NCI-H748 treated with DMSO at 0.1 percent for 48 hours (cell line): ENCODE measurements at places on chromosomes 7 and 10.
A peak's percentile ranks its signal among the peaks of the same experiment; 100 is the strongest.

DNA sequence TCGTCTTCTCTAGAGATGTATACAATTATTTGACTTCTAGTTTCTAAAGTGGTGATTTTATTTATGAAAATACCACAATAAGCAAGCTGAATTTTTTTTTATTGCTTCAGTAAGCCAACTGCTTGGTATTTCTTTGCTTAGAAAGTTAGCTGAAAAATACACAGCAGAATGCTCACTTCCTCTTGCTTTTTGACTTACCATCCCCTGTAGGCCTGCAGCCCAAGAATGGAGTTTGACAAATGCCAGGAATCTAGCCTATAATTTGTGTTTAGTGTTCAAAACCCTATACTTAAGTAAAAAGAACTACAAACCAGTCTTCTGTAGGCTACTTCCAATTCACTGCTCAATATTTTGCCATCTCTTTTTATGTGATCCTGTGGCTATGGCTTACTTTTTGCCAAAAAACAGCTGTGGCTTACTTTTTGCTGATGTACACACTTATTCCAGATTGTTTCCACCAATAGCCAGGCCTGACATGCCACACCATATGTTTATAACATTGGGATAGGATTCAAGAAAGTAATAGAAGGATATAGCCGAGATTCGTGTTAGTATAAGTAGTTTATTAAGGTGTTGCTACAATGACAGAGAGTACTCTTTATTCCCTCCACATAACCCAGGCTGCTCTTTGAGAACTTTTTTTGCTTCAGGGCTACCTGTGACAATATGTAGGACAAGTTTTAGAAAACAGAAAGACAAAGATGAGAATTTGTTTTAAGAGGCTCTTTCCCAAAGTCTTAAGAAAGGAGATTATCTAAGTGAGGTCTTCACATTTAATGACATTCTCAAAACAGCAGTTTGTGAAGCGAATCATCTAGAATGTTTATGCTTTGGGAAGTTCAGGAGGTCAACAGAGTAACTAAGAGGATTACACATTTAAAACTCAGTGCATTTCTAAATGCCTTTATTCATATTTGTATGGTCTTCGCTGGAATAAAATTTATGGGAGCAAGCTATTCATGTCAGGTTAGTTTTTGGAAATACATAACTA lies 263.9 kb upstream of the FZD1 start:
- no peak for DNase-seq

GRCh38 chr10:30553018-30553625 lies 76.4 kb downstream of the LYZL2 start:
- no peak for DNase-seq

DNA sequence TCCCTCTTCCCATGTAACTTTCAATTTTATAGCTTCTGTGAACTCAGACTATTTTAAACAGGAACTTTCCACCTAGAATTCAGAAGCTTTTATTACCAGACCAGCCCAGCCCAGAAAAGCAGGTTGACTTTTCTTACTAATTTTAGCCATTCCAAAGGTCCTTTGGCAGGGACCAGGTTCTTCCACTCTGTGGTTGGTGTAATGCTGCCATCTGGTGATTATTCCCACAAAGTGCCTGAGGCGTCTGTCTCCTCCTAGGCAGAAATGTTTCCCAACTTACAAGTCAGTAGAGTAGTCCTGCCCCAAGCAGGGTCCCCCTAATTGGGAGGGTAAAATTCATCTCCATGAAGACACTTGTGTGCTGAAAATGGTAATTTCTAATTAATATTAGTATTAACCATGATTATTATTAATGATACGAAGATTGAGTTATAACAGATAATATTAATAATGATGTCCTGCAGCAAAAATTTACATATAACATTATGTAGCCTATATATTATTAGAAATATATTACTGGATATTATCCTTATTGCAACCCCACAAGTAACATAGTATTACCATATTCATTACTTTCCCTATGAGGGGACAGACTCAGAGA lies 53.0 kb upstream of the PPP1R17 start:
- peak; percentile 68 for DNase-seq

DNA sequence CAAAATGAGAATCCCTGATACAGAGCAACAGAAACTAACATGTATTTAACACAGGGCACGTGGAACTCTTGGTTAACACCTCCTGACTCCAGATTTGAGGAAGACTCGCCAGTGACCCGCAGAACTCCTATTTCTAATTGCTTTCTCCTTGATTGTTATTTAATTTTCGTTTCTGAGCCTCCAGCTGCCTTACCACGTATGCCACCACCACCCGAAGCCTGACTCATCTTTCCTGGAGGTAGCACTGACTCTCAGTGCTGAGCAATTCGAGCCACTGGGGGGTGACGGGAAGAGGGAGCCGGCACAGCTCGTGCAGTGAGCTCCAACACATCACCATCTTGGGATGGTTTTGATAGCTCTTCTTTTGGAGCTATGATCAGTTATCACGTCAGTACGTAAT lies 273.9 kb upstream of the MGMT start:
- DNase-seq, result no peak

DNA sequence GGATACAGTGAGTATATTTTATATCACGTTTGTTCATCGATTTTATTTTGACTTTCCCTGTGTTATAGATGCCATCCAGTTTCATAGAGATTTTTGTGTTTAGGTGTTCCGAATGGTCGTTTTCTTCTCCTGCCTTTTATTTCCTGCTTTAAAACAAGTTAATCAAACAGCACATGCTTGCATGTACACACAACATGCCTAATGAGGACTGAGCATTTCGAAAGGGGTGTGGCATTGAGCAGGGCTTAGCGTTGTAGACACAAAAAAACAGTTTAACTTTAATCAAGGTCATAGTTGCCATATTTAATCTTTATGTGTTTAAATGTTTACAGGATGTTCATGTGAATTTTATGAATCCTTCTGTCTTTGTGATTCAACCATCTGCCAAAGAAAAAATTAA lies 430.5 kb upstream of the GALNT17 start:
- peak; percentile 69 for DNase-seq

DNA sequence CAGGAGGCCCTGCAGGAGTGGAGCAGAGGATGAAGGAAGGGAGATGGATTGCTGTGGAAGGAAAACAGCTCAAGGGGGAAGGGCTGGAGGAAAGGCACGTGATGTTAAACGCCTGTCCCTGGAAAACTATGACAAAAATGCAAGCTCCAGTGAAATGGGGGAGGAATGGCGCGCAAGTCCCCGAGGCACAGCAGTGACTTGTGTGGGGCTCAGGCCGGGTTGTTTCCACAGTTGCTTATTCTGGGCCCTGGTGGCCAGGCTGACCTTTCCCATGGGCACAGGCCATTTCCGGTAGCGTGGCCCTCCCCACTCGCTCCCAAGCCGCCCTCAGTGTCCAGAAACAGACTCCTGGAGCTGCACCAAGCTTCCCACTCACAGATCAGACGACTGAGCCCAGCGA lies 68.1 kb upstream of the PDGFA start:
- no peak for DNase-seq

DNA sequence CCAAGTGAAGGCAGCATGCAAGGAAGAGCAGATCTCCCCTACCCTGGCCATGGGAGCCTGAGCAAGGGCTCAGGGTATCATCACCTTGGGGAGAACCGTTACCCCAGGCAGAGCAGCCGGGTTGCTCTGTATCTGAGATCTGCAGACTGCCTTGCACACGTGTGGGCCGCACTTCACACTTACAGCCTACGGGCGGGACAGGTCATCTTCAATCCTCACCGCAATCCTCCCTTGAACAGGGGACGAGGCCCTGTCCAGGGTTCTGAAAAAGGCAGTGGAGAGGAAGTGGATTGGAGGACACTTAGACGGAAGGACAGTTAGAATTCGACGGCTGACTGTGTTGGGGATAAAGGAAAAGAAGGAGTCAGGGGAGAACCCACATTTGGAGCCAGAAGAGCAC lies 51.4 kb downstream of the NPS start:
- no peak for DNase-seq

- no peak for DNase-seq
Observed at GRCh38 chr10:69884686-69885085, 83.0 kb downstream of the COL13A1 start.

DNA sequence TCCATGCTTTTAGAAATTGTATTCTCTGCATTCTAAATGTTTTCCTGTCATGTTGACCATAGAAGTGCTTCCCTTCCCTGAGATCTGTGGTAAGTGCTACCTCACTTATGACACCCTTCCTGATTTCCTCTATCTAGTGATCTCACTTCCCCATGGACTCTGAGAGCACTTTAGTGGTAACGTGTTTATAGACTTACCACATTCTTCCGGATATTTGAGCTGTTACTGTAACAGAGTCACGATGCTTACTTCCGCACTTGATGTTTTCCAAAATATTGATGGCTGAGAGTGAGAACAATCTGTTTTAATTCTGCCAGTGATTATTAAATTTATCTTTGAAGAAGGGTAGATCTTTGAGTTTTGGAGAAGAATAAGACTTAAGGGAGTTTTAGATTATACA lies 60.1 kb upstream of the NAMPT start:
- no peak for DNase-seq

DNA sequence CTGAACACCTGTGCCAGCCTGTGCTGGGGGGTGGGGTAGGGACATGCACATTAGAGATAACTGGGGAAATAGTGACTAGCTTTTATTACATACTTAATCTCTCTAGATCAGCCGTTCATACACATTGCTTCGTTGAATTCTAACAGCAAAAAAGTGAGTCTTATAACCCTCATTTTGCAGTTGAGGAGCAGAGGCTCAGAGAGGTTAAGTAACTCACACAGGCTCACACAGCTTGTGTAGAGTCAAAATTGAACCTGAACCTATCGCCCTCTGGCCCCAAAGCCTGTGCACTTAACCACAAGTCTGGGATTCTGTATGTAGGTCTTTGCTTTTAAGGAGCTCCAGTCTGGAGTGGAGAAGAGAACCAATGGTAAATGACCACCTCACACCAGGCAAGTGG lies 59.9 kb downstream of the CDH23 start:
- DNase-seq, result no peak

- no peak for DNase-seq
Observed at GRCh38 chr10:125407557-125407956, 247.2 kb upstream of the CTBP2 start.

- no peak for DNase-seq
Observed at GRCh38 chr10:132856869-132857524, 71.0 kb upstream of the NKX6-2 start.

DNA sequence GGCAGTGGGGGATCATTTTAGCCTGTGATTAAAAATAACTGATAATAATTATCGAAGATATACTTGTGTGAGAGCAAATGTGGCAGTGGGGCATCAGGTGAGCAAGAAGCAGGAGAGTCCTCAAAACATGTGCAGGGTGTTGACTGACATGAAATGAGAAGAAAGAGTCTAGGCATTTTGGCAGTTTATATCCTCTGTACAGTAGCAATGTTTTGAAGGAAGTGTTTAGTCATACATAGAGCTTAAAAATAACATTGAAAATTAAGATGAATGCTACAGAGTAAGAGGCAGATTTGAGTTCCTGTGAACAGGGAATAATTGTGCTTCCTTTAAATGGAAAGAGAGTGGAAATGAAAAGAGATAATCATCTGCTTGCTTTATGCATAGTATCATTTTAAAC lies 47.4 kb downstream of the VPS50 start:
- no peak for DNase-seq

DNA sequence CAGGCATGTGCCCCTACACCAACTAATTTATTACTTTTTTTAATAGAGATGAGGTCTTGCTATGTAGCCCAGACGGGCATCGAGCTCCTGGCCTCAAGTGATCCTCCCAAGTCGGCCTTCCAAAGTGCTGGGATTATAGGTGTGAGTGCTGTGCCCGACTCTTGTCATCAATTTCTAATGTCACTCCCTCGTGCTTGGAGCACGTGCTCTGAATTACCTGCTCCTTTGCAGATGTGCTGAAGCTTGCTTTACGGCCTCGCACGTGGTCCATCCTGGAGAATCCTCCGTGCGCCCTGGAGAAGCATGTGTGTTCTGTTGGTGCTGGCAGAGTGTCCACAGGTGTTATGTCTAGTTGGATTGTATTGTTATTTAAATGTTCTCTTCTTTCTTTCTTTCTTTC lies 11.8 kb upstream of the UBE3C start:
- DNase-seq, result no peak

GRCh38 chr10:51073453-51074237 lies 642 bp upstream of the PRKG1 start:
- no peak for DNase-seq

DNA sequence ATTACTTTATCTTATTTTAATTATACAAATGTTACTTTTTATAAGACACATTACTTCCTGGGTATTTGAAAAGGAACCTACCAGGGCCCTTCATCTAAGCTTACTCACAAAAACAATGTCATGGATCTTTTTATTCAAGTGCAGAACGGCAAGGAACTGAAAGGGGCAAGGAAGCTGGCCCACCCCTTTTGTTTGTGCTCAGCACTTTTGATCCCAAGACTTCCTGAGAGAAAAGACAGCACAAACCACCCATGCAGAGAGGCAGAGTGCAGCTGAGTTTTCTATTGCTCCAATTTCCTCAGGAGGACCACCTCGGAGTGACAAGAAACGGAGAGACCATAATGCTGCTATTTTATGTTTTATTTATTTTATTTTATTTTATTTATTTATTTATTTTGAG lies 232.0 kb upstream of the NRP1 start:
- DNase-seq, result no peak

DNA sequence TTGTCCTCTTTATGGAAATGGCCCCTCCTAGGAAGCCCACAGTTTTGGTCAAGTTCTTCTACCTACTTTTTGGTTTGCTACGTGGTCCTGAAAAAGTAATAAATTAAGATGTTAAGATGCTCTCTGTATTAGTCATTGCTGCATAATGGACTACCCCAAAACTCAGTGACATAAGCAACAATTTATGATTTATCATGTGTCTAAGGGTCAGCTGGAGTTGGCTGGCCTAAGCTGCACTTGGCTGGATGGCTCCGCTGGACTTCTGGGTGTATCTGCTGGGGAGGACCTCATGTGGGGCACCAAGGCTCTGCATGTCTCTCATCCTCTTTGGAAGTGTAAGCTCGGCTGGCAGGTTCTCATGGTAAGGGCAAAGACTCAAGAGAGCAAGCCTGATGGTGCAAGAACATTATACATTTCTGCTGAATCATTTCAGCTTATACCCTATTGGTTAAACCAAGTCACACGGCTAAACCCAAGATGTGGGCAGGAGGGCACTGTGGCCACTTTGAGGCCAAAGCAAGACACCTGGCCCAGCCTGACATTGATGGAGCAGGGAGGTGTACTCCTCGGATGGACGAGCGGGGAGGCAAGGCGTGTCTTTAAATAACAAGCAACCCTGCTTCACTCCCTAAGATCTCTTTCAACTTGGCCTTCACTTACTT lies 47.7 kb downstream of the TBXAS1 start:
- no peak for DNase-seq

DNA sequence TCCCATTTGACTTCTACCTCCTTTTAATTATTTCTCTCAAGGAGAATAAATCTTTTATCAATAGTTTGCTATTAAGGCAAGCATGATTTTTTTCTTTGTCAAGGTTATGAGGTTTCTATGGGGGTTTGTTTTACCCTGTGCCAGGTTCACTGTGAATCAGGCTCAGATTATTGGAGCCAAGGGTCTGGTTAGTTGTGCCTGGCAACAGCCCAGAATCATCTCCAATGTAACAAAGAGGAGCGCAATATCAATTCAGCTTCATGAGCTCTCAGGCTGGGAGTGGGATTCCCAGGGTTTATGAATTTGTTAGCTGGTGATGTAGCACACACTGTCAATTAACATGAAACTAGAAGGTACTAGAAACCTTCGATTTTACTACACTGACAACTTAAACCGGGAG lies 73.2 kb downstream of the AASS start:
- DNase-seq, result no peak
